ENCODE measurements at places on chromosomes 3 and 15.

DNA sequence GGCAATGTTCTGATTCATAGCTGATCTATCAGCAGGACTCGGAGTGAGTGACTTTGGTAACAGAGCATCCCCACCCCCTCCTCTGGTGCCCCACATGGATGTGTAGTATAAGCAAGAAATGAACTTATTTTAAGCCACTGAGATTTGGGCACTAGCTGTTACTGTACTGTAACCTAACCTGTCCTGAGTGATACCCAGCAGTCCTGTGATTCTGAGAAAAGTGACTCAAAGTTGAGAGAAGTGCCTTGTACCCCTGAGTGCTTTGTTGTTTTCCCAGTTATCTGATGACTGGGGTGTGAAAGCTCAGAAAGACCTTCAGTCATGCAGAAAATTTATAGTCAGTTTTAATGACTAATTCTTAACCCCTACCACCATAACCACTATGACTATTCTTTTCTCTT is 439.9 kb upstream of the RBMS3 start:
- DNase-seq: no peak

GRCh38 chr3:53269888-53270880 is 14.4 kb upstream of the TKT start:
- DNase-seq: no peak

DNA sequence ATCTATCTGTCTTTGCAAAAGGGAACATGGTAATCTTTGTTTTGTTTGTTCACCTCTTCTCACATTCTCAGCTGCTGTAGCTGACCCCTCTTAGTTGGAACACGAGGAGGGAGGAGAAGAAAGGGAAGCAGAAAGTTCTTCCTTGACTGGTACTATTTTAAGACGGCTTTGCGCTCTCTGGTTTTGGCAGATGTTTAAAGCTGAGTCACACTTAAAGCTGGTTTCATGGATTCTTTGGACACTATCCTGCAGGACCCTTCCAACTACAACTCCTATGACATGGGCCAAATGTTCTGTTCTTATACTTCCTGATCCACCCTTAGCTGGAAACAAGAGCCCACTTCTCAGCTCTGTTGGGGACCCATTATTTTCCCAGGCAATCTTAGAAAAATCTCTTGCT is 40.6 kb upstream of the FXR1 start:
- no peak for DNase-seq

DNA sequence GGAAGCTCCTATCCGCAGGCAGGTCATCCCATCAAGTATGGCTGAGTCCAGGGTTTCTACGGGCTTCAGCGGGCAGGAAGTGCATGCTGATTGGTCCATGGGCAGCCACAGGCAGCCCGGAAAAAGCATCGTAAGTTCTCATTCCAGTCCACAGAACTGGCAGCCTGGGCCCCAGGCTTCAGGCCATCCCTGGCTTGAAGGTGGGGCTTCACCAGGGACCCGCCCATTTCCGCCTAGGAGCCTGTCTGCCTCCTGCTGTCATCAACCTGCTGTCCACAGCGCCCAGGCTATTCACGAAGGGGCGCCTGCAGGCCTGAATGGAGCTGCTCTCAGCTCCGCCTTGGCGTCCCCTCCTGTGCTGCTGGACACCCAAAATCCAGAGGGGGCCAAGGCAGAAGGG is 13.9 kb downstream of the PCYT1A start:
- DNase-seq: no peak

- no peak for DNase-seq
Measured at GRCh38 chr3:99249627-99250026, 348.1 kb upstream of the DCBLD2 start.

DNA sequence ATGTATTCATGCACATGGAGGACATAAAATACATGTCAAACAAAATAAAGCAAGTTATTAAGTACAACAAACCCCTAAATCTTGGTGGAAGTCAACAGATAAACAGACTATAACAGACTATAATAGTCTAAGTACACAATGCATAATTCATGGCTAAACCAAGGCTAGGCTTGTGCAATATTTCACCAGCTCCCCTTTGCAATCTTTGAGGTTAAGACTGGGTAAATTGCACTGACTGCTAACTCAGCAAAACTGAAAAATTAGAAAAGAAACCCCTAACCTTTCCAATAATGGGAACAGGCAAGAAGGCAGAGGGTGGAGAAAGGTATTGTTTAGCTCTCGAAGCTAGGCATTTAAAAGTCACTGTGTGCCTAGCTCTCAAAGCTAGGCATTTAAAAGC is 304.9 kb upstream of the WNT5A start:
- DNase-seq: no peak

- no peak for DNase-seq
Measured at GRCh38 chr3:126353694-126354321, 3.4 kb downstream of the KLF15 start.

GRCh38 chr3:61985020-61985419 is 388.3 kb downstream of the FEZF2 start:
- no peak for DNase-seq
